A549 treated with CpdA at 1 μM for 4 hours (cell line): ENCODE measurements at places on chromosomes 2 and 18. TPM values are rescaled to one million over a fixed set of nuclear protein-coding genes. Genes with fewer than 3 reads are reported as not detected.

Gene DNER
- 5.0 to 8.5 TPM (median 6.4 TPM) in 5 replicates for total RNA-seq

Gene LYPD1
- total RNA-seq: 12.3 to 20.8 TPM (median 17.7 TPM) in 5 replicates

Gene LTBP1
- total RNA-seq: 15.2 to 27.5 TPM (median 23.9 TPM) in 5 replicates

Gene CLEC4F
- not detected in 5 replicates for total RNA-seq

Gene ANKRD62
- not detected in 5 replicates for total RNA-seq
